Stimulated activated CD8-positive, alpha-beta memory T cell treated with anti-CD3 and anti-CD28 coated beads, Interleukin-4, amount 100 ng/mL, for 4 hours (primary cell): ENCODE measurements at places on chromosomes 5 and 9.

DNA sequence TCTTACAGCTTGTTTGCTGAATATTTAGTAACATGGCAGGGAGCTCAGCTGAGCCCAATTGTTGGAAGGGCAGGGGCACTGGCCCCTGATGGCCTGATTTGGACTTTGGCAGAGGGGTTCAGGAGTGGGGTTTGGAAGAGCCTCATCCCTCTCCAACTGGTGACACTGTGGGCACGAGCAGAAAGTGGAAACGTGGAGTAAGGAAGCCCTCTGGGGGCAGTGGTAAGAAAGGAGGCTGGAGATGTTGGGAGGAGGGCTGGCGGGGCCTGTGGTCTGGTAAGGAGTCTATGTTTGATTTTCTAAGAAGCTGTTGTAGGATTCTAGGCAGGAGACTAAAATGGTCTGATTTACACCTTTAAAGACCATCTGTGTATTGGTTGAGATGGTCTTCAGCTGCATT, 208.9 kb downstream of the HSPA4 start:
- DNase-seq, result no peak

GRCh38 chr9:97735070-97735600, 38.0 kb upstream of the XPA start:
- no peak for DNase-seq

- DNase-seq, result no peak
These were observed 151.3 kb downstream of the CHSY3 start for GRCh38 chr5:130055572-130055971.

- no peak for DNase-seq
These were observed 50.5 kb downstream of the AHRR start for GRCh38 chr5:371811-372555.

DNA sequence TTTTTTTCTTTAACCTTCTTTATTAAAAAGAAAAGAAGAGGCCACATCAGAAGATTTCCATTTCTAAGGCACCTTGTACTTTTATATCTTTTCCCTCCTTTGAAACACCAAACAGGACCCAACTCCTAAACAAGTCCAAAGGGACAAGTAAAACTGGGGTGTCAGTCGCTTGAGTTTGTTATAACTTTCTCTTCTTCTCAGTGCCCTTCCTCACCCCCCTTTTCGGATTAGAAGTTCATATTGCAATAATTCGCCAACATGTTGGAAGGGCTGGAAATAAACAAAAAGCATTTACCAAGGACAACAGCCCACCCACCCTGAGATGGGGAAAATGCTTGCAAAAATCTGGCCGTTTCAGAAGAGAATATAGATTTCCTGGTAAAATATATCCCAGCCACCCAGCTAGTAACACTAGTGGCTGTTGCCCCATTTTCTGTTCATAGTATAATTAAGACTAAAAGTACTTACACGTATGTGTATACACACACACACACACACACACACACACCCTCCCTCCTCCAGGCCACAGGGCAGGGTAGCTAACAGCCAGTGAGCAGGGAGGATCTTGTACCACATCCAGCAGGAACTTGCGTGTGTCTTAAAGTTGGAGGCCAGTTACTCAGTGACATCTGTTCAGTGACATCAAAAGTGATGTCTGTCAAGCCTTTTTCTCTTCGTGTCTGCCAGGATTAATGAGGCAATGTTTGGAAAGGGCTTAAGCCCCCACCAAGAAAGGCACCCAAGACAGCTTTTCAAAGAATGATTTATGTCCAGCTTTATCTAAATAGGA, 149.1 kb upstream of the KLF4 start:
- no peak for DNase-seq

- DNase-seq, result no peak
These were observed 468.4 kb upstream of the CDH6 start for GRCh38 chr5:30725073-30725472.

- no peak for DNase-seq
These were observed 116.6 kb upstream of the ADAMTSL1 start for GRCh38 chr9:18357321-18357720.

- no peak for DNase-seq
These were observed 28.9 kb upstream of the LPCAT1 start for GRCh38 chr5:1552521-1553255.

DNA sequence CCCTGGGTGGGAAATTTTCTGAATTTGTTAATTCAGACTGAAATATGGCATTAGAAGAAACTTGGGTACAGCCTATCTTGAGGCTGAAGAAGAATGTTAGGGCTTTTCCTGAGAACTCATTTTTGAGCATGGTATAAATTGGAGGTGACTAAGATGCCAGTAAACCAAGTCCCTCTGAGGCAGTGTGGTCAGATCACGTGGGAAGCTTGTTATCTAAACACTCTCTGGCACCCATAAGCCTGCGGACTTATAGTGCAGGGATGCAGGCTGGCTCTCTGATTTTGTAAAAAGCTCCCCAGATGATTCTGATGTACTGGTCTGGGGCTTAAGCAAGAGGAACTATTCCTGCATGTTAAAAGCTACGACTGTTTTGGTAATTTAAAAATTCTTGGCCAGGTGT, 34.3 kb downstream of the MTMR12 start:
- no peak for DNase-seq

DNA sequence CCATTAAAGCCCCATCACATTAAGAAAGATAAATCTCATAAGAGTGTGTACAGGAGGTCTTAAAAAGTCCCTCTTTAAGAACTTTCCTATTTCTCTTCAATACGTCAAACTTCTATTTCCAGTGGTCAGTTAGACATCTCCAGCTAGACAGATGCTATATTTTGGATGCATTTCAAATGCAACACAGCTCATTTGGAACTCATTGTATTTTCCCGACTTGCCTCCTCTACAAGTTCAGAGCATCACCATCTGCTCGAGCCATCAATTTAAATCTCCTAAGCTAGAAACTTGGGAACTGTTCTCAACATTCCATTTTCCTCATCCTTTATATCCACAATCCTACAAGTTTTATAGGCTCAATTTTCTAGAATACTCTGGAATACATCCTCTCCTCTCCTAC, 3.2 kb upstream of the UHRF2 start:
- no peak for DNase-seq

GRCh38 chr9:136021171-136021871, 60.1 kb upstream of the UBAC1 start:
- no peak for DNase-seq

GRCh38 chr5:95983080-95983479, 21.4 kb upstream of the ELL2 start:
- DNase-seq, result no peak

GRCh38 chr5:10702040-10702629, 58.9 kb downstream of the DAP start:
- no peak for DNase-seq

DNA sequence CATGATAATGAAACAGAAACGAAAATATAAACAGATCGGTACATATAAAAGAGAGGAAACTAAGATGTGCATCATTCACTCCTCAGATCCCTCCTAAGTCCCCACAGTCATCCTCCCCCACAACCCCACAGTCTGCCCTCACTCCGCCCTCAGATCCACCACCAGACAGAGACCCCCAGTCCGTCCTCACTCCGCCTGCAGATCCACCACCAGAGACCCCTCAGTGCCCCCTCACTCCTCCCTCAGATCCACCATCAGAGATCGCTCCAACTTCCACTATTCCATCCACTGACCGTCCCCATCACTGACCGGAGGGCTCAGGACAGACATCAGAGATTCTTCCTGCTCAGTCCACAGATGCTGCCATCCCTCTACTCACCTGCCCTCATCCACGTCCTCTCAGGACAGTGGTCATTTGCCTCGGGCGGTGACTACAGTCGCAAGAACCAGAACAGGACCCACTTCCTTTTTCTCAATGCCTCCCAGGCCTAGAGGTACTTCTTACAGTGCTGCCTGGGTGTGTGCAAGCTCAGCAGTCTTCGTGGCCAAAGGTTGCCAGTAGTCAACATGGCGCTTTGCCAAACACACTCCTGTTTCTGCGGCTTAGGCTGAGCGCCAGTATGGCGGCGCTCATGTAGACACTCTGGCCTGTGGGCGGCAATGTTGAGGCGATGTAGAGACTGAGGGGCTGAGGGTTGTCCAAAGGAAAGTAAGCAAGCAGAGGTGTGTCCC, 8.3 kb upstream of the SPATA31C1 start:
- DNase-seq, result no peak

- no peak for DNase-seq
These were observed 204.4 kb downstream of the SNCAIP start for GRCh38 chr5:122516432-122516743.

DNA sequence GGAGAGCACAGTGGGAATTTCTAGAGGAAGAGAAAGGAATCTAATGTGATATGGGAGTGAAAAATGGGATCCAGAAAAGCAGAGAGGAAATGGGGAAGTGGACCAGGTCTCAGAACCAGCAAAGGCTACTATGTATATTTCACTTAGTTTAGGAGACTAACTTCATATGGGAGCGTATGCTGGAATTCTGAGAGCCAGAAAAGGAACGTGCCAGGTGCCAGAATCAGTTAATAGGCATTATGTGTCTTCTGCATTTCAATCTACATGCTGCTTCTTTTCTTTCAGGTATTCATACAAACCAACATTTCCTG, 28.5 kb upstream of the IFNA14 start:
- no peak for DNase-seq

DNA sequence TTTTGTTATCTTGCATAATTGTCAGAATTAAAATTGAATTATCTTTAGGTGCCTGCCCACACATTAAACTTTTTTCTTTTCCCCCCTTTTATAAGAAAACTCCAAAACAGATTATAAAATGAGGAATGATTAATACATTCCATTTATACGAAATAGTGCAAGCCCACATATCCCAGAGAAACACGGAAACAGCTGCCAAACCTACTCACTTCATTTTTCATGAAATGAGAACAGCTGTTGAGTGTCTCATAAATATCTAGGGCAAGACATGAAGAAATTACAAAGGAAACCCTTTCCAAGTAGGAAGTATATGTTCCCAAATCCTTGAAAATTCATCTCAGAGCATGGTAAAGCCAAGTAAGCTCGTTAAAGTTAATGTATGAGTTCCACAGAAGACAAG, 459.4 kb upstream of the NMUR2 start:
- DNase-seq, result no peak
